Heart left ventricle (tissue), 16 donors: ENCODE measurements at places on chromosomes 12 and 14. TPM values are rescaled to one million over a fixed set of nuclear protein-coding genes. Genes with fewer than 3 reads are reported as not detected.
A peak's percentile ranks its signal among the peaks of the same experiment; 100 is the strongest.

DNA sequence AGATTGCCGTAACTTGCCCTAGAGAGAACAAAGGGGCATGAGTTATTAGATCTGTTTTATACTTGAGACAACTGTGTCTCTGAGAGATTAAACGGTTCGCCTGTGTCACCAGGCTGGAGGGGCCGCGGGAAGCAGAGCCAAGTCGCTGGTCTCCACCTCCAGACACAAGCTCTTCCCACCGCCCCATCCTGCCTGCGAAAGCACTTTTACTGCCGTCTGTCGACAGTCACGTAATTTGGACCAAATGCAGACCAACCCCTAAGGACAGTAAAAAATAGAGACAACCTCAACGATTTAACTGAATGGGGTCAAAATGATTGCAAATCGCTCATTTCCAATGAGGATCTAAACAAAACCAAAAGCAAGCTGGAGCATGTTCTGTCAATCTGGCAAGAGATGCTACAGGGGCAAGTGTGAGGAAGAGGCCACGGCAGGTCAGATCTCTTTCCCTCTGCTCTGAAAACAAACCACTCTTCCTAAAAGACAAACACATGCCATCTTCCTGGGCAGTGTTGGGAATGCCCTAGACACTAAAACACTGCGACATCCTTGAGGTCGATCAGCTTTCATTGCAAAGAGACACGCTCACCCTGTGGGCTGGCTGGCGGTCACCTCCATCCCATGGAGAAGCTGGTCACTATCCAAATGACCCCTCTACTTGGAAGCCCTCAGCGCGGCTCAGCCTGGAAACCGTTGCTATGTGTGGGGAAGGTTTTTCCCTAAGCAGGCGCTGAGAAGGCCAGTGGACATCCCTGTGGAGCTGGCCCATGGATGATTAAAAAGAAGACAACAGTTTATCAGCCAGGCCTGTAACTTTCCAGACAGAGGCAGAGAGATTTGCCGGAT lies 17.1 kb downstream of the GSC start:
- peak; percentile 46 for DNase-seq

DNA sequence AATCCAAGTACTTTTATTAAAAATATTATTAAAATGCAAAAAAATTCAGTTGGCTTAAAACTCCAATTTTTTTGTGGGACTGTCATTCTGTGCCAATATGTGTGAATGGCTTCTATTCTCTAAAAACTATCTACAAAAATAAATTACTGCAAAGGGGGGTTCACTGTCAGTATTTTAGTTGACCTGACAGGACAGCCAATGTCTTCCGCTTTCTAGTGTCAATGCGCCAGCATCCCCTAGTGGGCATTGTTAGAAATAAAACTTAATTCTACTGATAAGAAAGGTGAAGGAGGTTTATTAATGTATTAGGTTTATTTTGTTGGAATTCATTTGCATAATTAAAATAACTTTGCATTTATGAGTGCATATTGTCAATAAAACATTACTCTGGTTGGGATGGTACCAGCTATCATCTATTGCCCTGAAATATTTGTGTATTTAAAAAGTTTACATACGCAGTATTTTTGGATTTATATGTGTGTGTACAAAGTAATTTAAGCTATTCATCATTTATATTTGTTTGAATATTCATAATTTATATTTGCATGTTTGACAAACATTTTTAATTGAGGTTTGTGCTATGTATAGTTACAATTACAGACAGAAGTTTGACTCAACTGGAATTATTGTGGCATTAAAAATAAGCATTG lies 527.2 kb downstream of the FLRT2 start:
- DNase-seq, result no peak

DNA sequence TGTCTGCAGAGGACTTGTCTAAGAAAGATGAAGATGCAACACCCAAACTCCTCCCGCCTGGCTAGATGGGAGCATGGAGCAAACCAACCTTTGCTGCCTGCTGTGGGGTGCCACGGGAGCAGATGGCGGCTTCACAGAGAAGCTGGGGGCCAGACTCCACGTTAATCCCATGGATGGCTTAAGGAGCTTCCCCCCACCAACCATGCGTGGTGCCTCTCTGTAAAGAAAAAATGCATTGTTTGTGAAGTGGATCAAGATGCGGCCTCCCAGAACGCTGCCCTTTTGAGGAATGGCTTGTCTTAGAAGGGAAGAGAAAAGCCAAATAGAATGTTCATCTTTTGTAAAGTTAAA lies 15.6 kb downstream of the MVK start:
- DNase-seq, result no peak

- DNase-seq, result no peak
These were observed 222.5 kb upstream of the PRICKLE1 start for GRCh38 chr12:42812086-42812485.

DNA sequence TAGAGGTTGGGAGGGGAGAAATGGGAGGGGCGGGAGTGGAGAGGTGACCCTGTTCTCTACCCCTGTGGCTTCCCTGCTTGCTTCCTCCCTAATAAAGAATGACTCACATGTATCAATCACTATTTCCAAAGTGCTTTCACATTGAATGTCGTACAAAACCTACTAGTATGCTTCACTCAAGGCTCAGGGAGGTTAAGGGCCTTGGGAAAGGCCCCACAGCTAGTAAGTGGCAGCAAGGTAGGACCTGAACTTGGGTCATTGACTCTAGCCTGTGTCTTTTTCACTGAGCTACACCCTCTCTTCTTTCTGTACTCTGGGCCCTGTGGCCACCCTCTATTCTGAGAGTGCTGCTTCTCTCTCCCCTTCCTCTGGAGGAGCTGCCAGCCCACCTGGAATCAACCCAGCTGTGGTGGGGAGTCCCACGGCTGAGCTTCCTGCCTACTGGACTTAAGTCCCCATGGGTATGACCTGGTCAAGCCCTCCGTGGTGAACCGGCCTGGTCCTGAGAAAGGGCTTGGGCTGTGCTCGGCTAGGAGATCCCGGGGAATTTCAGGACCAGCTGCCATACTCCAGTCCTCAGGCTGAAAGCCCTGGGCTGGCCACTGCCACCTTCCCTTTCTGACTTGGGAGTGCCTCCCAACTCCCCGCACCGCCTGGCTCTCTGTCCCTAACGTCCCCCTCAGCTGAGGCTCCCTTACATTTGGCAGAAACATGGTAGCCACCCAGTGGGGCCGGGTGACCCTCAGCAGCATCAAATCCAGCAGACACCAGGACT lies 13.0 kb downstream of the SLC48A1 start:
- no peak for DNase-seq

- no peak for DNase-seq
These were observed 56.9 kb downstream of the SCFD1 start for GRCh38 chr14:30678926-30679431.

- no peak for DNase-seq
These were observed 101.6 kb downstream of the SLC25A47 start for GRCh38 chr14:100424504-100425428.

GRCh38 chr12:4082809-4083403 lies 190.7 kb upstream of the CCND2 start:
- no peak for DNase-seq

The VRTN gene
- not detected for total RNA-seq

The RNASE1 gene
- 346 TPM for total RNA-seq
